ENCODE measurements at places on chromosomes 3 and 15. TPM values are rescaled to one million over a fixed set of nuclear protein-coding genes. Genes with fewer than 3 reads are reported as not detected.

GRCh38 chr3:133856316-133856715 lies 39.4 kb downstream of the RAB6B start:
- no peak for DNase-seq

GRCh38 chr15:45715528-45715927 lies 80.7 kb downstream of the SQOR start:
- peak; percentile 10 for DNase-seq

- peak; percentile 35 for DNase-seq
These were observed 23.5 kb upstream of the LRTM1 start for GRCh38 chr3:54951405-54951804.

DNA sequence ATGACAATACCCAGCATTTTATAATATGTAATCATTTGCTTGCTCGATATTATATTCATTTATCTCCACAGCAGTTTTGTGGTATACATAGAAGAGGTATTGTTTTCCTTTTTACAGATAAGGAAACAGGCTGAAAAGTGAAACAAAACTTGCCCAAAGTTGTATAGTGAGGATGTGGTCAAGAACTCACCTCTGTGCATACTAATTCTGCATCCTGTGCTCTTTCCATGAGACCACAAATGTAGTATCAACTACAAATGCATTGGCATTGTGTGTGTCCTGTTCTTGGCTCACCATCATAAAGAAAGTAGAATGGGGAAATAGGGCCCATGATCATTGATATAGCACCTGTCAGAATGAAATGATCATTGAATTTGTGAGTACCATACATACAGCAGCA lies 167.3 kb downstream of the NECTIN3 start:
- DNase-seq = no peak

DNA sequence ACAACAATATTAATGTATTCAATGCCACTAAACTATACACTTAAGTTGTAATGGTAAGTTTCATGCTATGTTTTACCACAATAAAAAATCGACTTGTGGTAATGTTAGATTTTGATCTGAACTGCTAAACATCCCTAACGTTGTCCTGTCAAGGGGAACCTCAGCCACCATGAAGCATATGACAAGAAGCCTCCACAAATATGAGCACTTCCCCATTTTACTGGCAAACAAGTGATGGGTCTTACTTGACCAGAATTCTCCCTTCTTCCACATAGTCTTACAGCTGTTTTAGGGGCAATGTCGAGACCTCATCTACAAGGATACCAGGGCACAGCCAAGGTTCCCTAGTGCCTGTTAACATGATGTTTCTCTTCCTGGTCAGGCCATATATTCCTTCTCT lies 124.2 kb upstream of the ABI3BP start:
- DNase-seq = no peak

DNA sequence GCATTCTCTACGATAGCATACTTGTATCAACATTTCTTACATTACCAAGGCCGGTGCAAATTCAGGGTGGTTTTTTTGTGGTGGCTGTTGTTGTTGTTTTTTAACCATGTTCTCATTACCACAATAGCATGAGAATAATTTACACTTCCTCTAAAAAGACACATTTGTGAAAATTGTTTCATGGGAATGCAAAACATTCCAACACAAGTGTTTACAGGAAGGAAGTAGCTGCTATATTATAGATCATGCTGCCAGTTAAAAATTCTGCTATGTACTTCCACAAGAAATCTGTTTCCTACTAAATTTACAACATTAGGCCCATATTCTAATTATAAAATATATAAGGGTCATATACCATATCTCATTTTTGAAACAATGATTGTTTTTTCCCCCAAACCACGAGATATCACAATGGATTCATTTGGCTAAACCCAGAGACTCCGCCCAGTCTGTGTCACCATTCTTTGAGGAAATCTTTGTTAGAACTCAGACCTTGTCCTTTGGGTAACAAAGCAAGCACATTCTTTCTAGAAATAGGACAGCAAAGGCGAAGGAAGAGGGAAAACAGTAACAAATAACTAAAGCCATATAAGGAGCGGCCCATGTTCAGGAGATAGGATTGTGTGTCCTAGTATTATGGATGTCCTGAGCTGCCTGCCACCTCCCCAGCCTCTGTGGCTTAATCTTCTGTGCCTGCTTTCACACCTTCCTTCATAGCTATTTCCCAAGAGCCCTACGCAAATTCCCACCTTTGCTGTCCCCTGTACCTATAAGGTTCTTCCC lies 60.1 kb downstream of the UACA start:
- peak; percentile 16 for DNase-seq

- no peak for DNase-seq
These were observed 47.0 kb downstream of the OXNAD1 start for GRCh38 chr3:16311960-16312451.

GRCh38 chr3:16089521-16089920 lies 85.0 kb upstream of the GALNT15 start:
- DNase-seq = no peak

Gene SV2B
- 1.5 TPM for total RNA-seq

DNA sequence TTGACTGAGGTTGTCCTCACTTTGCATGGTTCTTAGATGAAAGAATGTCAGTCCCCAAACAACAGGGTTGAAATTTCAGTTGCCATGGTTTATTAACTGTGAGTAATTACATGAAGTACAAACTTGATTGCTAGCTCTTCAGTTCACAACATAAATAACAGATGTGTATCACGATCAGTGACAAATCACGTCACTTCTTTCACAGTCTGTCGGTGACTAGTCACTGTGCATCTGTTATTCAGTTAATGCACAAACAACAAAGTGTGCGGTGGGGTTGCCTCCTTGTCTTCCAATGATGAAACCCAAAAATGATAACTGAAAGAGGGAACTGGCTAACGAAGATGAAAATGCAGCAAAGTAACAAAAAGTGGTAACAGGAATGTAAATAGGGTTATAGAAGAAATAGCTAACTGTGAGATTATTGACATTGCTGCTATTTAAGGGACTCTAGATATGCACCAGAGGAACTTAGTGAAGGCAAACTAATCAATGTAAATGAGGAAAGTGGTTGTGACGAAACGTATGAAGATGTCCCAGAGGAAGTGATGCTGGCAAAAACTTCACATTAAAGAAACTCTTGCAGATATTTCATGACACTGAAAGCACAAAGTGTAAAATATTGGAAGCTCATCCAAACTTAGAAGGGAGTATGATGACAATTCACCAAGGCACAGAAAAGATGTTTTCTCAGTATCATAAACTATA lies 159.3 kb downstream of the WDR76 start:
- DNase-seq = no peak

Gene SLC22A14
- 0.30 TPM for total RNA-seq

Gene SHC4
- 3.5 TPM for total RNA-seq

Data from skin of body (tissue), 3 donors.